ENCODE measurements at places on chromosomes 2 and 18.

DNA sequence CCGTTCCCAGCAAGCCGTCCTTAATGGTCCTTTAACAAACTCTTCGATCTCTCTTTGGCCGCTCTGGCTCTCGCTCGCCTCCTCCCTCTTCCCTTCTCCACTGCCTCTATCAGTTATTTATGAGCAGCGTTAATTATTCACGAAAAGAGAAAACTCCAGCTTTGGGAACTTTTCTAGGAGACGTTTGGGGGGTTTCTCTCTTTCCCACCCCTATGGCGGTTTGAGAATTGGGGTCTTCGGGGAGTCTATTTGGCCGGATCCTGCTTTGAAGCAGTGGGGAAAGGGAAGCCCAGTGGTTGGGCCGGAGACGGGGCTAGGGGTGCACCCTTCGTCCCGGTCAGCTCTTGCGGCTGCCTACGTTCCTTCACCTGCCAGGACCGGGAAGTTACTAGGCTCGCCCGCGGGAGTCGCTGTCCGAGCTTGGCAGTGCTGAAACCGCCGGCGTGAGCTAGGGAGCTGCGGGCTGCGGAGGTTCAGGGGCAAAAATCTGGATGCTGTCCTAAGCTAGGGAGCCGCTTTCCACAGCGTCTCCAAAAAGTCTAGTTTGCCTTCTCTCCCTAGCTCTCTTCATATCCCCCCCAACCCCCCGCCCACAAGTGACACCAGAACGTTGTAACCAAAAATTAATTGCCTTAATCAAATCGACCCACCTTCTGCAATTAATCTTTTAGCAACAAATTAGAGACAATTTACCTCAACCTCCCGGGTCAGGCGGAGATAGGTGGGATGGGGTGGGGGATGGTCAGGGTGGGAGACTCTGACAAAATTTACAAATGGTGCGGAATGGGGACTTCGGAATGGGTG, 8.9 kb upstream of the SKOR2 start:
- DNase-seq: no peak

- no peak for DNase-seq
Observed at GRCh38 chr2:26870585-26871095, 22.7 kb downstream of the DPYSL5 start.

GRCh38 chr2:200252265-200253067, 54.0 kb upstream of the SPATS2L start:
- DNase-seq: no peak

GRCh38 chr2:10883801-10884478, 27.8 kb upstream of the KCNF1 start:
- no peak for DNase-seq

DNA sequence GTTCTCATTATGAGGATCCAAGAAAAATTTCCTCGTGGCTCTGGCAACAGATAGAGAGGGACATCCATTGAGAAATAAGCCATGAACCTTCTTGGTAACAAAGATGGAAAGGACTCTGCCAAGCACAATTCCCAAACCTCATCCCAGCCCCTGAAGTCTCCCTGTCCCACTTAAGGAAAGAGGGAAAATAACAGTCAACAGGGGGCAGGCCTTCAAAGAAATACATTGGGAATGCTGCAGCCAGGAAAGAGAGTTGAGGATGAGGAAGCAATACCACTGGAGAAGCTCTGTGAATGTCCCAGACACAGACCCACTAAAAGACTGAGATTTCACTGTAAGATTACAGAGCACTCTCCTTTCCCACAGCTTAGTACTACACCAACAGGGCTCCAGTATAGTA, 93.2 kb downstream of the CD226 start:
- no peak for DNase-seq

DNA sequence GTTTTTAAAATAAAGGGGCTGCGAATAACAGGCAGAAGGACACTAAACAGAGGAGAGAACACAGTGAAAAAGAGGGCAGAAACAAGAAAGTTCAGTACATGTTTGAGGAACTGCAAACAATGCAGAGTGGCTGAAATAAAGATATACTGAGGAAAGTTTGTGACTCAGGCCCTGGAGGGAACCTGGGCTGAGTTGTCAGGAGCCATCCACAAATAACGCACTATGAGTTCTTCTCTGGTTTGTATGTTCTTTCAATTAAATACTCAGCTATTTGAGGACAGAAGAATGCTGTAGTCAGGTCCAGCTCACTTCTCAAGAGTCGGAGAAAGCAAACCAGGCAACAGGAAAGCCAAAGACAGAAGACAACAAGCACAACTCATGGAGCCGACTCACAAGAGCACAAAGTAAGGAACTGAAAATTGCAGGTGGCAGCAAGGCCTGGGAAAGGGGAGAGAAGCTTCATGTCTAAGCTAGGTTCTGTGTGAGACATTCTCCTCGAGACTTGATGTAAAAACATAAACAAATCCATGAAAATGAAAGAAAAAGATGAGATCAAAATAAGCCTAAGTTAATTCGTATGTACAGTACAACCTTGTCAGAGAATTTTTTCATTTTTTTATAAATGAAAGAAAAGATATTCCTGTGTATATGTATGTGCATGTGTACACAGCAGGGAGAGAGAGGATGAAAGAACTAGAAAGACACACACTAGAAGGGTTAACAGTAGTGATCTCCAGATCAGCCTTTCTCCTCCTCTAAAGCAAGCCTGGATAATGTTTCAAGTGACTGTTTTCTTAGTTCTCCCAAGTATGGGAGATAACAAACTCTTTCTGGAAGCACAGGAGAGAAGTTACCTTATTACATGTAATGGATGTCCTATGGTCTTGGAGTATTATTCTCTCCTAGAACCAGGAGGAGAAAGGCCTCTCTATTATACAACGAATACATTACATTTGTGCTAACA, 41.5 kb downstream of the CHN1 start:
- no peak for DNase-seq

- DNase-seq: no peak
Observed at GRCh38 chr2:160125828-160126227, 63.4 kb upstream of the PLA2R1 start.

GRCh38 chr18:52888014-52888413, 548.0 kb downstream of the DCC start:
- no peak for DNase-seq

DNA sequence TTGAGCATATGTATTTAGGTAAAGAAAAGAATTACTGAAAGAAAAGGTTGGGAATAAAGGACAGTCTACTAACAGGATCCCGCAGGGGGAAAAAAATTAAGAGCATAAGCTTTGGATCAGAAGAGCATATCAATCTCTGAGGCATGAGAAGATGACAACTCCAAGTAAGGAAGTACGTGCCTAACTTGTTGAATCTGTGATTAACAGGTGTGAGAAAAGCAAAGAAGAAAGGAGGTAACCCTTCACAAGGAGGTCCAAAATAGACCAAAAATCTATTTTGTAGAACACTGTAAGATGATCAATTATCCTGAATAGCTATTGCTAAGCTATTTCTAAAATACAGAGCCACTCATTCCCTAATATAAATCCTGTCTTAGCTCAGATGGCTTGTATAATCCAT, 32.8 kb downstream of the TRIP12 start:
- DNase-seq: no peak

- no peak for DNase-seq
Observed at GRCh38 chr2:127535422-127535901, at the start of gene MYO7B. Gene MYO7B, plus strand, starts transcription at chr2:127535683. Its CDS starts 24,040 bp downstream, at chr2:127559723.

GRCh38 chr2:24049485-24050021, at the start of gene FKBP1B:
Gene FKBP1B, plus strand, starts transcription at chr2:24049741. Its CDS starts 109 bp downstream, at chr2:24049850.
- peak; percentile 30 for DNase-seq

- DNase-seq: no peak
Observed at GRCh38 chr2:139271149-139271548, 491.0 kb upstream of the NXPH2 start.

- DNase-seq: no peak
Observed at GRCh38 chr2:124610866-124611265, 585.8 kb downstream of the CNTNAP5 start.

- no peak for DNase-seq
Observed at GRCh38 chr2:111164078-111164477, 43.4 kb downstream of the BCL2L11 start.

GRCh38 chr2:88131201-88131998, 3.5 kb upstream of the FABP1 start:
- no peak for DNase-seq

GRCh38 chr18:35592298-35592697, 10.8 kb downstream of the GALNT1 start:
- DNase-seq: no peak

- DNase-seq: no peak
Observed at GRCh38 chr2:65724752-65725151, 292.4 kb upstream of the SPRED2 start.

GRCh38 chr2:203732953-203733510, 26.6 kb downstream of the CD28 start:
- no peak for DNase-seq

GRCh38 chr18:26196605-26197004, 29.6 kb upstream of the TAF4B start:
- no peak for DNase-seq

DNA sequence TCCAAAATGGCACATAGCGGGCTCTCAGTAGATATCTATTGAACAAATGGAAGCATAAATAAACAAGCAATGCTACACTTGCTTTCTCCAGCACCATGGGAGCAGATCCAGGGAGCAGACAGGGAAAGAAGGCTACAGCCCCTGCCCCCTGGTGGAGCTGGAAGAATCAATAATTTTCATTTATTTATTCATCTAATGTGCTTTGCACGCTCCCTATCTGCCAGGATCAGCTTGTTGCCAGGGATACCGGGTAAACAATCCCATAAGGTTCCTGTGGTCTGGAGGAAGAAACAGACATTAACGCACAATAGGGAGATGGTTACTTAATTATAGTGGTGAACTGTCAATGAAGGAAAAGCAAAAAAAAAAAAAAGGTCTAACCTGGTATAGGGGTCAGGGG, 40.1 kb upstream of the CLASP1 start:
- DNase-seq: no peak

- no peak for DNase-seq
Observed at GRCh38 chr2:112001136-112001715, 53.8 kb upstream of the TMEM87B start.

DNA sequence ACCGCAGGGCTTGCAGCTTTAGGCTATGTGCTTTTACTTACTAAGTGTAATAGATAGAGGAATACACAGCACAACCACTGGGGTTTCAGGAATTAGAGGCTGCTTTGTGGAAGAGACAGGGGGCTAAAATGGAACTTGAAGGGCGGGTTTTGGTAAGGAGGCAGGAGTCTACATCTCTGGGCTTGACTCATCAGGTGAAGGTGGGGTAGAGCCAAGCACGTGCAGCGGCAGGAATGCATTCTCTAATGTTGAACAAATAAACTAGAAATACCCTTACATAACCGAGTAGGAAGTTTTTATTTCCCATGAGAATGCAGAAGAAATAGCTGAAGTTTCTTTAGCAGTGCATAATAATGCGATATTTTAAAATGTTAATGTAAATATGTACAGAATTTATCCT, 673.8 kb upstream of the SALL3 start:
- no peak for DNase-seq

GRCh38 chr2:228023619-228024018, 152.2 kb downstream of the DAW1 start:
- no peak for DNase-seq

DNA sequence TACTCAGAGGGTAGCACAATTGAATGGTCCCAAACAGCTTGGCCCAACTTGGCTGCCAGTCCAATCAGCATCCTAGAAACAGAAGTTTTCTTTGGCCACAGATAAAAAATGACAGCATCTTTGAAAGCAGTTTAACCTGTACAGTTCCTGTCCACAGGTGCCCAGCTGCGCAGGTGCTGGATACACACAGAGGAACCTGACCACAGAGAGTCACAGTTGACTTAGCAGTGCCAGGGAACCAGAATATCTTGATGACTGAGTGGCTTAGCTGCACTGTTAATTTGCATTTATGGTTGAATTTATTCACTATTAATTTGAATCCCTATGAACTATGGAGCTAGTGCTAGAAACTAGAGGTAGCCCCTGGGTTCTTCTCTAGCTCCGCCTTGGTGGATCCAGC, 93.7 kb downstream of the TPGS2 start:
- DNase-seq: no peak

- DNase-seq: no peak
Observed at GRCh38 chr2:184875911-184876310, 277.6 kb downstream of the ZNF804A start.

- no peak for DNase-seq
Observed at GRCh38 chr18:49212819-49213218, 247.6 kb downstream of the DYM start.

DNA sequence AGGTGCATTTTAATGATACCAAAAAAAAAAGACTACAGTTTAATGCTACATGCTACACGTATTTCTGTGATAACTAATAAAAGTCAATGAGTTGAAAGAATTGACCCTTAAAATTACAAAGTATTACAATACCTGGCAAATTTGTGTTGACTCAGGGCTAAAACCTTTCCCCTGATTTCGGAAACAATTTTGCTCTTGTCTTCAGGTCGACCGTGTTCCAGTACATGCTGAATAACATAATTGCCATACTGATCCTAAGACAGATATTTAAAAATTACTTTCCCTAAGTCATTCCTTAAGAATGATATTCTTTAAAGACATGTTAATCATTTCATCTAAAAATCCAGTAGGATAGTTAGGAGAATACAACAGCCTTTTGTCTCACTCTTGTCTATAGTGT, 29.8 kb upstream of the SDC1 start:
- DNase-seq: no peak

DNA sequence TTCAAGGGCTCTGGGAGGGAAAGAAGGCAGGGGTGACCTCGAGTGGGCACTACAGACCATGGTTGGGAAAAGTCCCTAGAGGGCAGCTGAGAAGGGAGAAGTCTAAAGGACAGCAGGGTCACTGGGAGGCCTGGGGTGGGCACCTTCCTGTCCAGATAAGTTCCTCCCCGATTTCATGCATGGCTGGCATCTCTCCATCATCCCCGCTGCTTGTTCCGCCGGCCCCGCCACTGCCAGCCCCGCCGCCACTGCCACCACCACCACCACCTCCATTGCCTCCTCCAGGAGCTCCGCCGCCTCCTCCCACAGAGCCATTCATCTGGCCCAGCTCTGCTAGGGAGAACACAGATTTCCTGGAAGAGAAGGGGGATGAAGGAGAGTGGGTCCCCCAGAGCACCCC, 53.6 kb downstream of the MTHFD2 start:
- DNase-seq: no peak

DNA sequence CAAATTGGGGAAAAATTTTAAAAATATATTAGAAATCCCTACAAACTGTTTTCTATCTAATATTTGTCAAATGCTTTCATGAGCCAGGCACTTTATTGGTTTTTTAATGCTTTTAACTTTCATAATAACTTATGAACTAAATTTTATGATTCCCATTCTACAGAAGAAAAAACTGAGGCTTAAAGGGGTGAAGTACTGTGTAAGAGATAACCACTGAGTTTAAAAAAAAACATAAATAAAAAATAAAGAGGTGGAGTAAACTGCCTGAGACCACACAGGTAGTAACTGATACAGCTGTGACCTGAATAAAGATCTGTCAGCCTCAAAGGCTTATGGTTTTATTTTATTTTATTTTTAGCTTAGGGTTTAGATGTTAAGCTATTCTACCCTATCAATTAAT, 24.7 kb downstream of the PNPT1 start:
- no peak for DNase-seq

GRCh38 chr2:160492401-160493226, 993 bp downstream of the RBMS1 start:
- peak; percentile 62 for DNase-seq

- DNase-seq: no peak
Observed at GRCh38 chr2:184908966-184909365, 310.6 kb downstream of the ZNF804A start.
